ENCODE measurements at places on chromosomes 5 and 9. TPM values are rescaled to one million over a fixed set of nuclear protein-coding genes. Genes with fewer than 3 reads are reported as not detected.
A peak's percentile ranks its signal among the peaks of the same experiment; 100 is the strongest.

DNA sequence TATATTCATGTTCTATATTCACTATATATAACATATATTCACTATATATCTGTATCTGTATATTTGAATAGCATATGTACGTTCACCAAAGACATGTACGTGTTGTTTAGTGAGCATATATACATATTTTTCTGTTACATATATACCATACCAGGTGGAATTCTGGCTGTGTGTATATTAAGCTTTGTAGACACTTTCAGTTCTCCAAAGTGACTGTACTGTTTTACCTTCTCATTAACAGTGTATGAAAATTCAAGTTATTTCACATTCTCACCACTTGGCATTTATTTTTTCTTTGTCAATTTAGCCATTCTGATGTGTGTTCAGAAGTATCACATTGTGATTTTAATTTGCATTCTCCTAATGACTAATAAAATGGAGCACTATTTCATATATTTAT lies 52.2 kb downstream of the DROSHA start:
- DNase-seq, result no peak

DNA sequence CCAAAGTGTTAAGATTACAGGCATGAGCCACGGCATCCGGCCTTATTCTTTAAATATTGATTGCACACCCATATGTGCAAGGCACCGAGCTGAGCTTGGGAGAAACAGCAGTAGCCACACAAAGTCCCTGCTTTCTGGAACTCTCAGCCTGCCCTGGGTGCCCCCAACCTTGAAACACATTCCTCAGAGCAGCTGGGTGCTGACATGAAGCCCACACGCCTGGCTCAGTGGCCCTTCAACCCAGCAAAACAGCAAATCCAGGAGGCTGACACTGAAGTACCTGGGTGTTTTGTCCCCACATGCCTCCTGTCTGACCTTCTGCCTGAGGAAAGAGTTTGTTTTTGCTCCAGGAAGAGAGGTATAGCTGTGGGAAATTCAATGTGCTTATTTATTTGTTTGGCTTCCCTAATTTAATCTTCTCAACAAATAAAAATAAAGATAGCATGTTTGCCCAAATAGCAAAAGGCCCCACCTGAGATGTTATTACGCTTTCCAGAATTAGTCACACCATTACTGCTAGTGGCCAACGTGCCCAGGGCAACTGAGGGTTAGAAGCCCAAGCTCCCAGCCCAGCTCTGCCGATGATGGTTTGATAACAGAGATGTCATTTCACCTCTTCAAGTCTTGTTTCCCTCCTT lies 13.4 kb upstream of the TCOF1 start:
- no peak for DNase-seq

GRCh38 chr5:134600600-134600999 lies 32.0 kb downstream of the SAR1B start:
- DNase-seq, result no peak

- no peak for DNase-seq
Observed at GRCh38 chr9:107983181-107983603, 493.6 kb upstream of the KLF4 start.

- no peak for DNase-seq
Observed at GRCh38 chr5:29161399-29162291, 2031.8 kb upstream of the CDH6 start.

DNA sequence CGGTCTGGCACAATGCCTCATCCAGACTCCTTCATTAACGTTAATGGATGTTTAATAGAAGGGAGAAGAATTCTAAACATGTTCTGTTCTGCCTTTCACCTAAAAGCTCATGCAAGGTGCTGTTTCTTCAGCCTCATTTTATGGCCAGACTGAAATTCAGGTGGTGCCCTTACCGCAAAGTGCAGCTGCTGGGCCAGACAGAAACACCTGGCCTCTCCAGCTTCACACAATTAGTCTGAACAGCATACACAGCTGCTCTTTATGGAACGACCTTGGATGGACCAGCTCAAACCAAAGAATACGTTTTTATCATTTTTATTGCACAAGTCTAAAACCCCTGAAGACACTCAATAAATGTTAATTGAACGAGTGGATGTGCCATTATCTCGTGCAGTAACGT lies 4.6 kb downstream of the SNCAIP start:
- no peak for DNase-seq

DNA sequence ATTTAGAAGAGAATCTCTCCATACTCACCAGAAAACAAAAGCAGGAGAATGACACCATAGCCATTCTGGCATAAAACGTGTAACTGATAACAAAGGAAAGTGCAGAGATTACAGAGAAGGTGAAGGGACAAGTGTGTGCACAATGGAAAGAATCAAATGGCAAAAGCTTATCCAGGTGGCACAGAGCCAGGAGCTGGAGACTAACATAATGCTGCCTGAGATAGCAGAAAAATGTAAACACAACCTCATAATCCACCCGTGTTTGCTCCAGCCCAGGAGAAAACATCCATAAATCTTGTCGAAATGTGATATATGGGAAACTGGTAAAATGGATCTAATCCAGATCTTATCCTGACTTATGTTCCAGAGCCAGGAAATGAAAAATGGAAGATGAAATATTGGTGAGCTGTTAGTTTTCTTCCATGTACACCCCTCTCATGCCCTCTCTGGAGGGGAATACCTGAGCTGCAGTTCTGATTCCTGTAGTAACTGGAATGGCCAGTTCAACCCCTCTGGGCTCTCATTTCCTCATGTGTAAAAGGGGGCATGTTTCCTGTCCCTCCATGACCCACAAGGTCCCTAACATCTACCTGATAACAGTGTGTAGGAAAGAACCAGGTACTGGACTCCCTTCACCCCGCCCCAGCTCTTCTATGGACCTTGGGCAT lies 212.3 kb upstream of the DAPK1 start:
- DNase-seq, result no peak

- DNase-seq, result no peak
Observed at GRCh38 chr5:114940709-114941108, 229.0 kb downstream of the TRIM36 start.

DNA sequence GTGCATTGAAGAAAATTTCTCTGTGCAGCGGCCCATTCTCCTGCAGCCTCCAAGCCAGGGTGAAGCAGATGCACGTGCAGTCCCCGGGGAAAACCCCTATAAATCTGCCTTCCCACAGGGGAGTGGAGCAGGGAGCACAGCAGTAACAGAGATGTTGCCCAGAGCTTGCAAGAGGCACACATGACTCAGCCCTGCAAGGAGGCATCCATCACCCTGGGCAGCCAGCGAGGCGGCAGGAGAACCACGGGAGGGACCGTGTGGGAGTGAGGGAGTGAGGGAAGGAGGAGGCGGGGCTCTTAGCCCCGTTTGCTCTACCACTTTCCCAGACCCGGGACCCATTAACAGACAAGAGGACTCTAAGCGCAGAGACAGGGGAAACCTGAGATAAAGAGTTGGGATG lies 96.2 kb upstream of the ARAP3 start:
- peak; percentile 26 for DNase-seq

GRCh38 chr5:68960456-68960855 lies 133.4 kb upstream of the SLC30A5 start:
- no peak for DNase-seq

DNA sequence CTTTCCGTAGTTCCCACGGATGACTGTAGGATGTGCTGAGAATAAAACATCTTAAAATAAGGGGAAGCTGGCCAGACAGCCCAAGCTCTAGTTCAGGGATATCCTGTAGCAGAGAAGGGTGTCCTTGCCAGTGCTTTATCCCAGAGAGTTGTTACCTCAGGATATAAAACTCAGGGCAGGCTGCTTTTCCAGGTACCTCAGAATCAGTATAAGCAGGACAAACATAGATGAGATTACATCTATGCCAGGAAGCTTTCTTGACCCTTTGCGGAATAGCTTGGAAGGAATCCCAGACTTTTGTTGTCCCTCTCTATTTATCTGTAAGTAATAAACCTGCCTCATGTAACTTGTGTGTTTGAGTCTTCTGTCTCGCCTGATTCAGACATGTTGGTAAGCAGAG lies 565.7 kb downstream of the PRDM9 start:
- DNase-seq, result no peak

AHRR gene
- 13.6 TPM for total RNA-seq

- no peak for DNase-seq
Observed at GRCh38 chr9:131715906-131716305, 24.0 kb downstream of the RAPGEF1 start.

- no peak for DNase-seq
Observed at GRCh38 chr5:151614565-151614964, 23.4 kb upstream of the FAT2 start.

SLC45A2 gene
- 0.33 TPM for total RNA-seq

DNA sequence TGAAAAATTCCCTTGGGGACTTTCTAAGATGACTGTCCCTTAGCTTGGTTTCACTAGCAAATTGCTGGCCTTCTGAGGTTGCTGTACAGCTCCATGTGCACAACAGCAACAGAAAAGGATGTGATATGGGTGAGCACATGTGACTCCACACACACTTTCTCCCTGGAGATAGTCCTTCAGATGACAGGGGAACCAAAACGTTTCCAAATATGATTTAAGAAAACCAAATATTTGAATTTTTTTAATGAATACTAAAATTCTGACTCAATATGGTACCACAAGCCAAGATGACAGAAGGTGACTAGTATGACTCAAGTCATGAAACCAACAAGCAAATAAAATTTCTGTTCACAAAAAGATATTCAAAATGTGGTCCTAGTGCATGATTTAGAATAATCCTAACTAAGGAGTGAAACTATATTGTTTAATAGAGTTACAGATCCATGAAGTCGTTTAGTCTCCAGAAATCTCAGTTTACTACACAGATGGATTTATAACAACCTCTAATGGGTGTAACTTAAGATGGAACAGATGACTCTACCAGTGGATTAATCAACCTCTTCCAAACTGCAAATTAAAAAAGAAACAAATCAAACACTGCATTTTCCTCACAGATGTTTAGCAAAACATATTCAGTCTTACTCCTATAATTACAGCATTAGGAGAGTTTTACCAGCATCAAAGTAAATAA lies 144.8 kb upstream of the PIK3R1 start:
- no peak for DNase-seq

GRCh38 chr5:136191304-136192014 lies 1.5 kb downstream of the SMIM32 start:
- DNase-seq, result no peak

GRCh38 chr5:11596185-11596584 lies 308.1 kb downstream of the CTNND2 start:
- DNase-seq, result no peak

DNA sequence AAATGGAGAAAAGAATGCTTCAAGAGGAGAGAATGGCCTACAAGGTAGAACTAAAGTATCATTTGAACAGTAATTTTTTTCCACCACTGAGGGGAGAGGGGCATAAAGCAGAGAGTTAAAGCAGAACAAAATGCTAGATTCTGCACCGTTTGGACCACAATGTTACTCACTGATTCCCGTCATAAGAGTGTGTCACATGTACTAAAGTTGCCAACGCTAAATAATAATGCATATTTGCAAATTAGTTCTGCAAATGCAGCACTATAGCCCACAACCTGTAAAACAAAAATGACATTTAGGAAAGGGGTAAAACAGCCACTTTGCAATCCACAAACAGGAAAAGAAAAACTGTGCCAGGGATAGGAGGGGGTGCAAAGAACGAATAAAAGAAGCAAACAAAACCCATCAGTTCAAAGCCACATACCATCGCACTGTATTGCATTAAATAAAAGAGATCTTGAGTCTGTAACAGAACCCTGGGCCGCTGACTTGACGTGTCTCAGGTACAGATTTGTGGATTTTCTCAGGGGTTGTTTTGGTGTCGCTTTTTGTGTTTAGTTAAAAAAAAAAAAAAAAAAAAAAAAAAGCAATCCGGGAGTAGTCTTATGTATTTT lies 7.7 kb upstream of the NFIB start:
- DNase-seq, result no peak

TTC39B gene
- 8.7 TPM for total RNA-seq

RGS7BP gene
- total RNA-seq, result not detected

RNF183 gene
- total RNA-seq, result 0.92 TPM

GRCh38 chr5:35861718-35862117 lies 5.0 kb downstream of the IL7R start:
- peak; percentile 68 for DNase-seq

GRCh38 chr9:126475933-126476555 lies 137.7 kb upstream of the LMX1B start:
- DNase-seq, result no peak

DNA sequence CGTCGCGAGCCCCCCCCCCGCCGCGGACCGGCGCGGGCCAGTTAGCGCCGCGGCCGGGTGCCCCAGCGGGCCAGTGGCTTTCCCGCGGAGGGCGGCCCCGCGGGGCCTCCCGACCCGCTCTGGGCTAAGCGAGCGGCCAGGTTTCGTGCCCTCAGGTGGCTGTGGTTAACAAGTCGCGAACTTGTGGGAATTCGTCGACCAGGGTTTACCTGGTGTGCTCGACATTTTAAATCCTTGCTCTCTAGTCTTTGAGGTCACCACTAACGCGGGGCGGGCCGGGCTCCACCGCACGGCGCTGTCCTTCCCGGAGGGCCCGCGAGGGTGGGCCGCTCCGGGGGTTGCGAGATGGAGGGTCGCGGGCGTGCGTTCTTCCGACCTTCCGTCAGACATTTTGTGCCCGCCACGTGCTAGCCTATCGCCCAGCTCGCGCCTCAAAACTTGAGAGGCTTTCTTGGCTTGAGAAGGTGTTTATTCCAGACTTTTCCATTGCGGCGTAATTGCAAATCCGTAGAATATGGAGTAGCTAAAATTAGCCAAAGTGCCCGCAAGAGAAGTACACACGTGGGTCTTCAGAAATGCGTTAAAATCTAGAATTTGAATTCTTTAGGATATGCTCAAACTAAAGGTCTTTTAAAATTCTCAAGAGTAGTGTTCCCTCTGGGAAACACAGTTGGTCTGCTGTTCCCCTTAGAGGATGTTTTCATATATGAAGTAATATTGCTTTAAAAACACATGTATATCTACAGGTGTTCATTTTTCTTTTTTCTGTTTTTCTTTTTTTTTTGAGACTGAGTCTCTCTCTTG lies 2.1 kb downstream of the ANP32B start:
- DNase-seq, result peak; percentile 40
